Pancreas (tissue), 10 donors: ENCODE measurements at places on chromosomes 13 and 19. TPM values are rescaled to one million over a fixed set of nuclear protein-coding genes. Genes with fewer than 3 reads are reported as not detected.

The ARID3A gene
- total RNA-seq: 8.0 TPM

DNA sequence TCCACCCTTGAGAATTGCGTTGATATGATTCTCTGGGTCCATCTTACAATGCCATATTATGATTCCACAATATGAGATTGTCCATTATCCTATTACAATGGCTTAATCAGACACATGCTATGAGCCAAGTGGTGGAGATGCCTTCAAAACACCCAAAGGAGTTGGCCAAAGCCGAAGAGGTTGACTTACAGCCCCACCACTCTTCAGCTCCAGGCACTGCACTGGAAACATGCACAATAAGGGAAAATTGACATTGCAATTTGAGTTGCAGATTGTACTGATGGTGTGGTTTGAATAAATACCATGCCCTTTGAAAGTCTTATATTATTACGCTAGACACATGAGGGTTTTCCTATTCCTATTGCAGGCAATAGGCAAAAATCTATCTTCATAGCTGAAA lies 75.4 kb upstream of the TNFSF11 start:
- no peaks in the 10 kb centered on the region for H3K4me1 ChIP-seq
- no peak overlapping the region for H3K27ac ChIP-seq

DNA sequence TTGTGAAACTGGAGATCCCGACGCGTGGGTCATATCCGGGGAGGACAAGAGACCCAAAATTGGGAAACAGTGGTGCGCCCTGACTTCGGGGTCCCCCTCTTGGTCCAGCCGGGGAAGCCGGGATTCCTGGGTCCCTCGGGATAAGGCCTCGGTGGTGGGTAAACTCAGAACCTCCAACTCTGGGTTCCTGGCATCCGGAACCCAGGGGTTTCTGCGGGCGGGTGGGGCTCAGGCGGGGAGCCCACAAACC lies 688 bp downstream of the ZFP36 start:
- no peaks in the 10 kb centered on the region for H3K27me3 ChIP-seq
- H3K36me3 ChIP-seq: no peaks in the 10 kb centered on the region
- peak overlapping the region; percentile 91 for H3K27ac ChIP-seq
- H3K4me3 ChIP-seq: peak overlapping the region; percentile 96

- no peaks in the 10 kb centered on the region for H3K27me3 ChIP-seq
- peak overlapping the region; percentile 4 for H3K4me3 ChIP-seq
- H3K4me1 ChIP-seq: peaks cover 10% of the 10 kb centered on the region
- H3K27ac ChIP-seq: peak overlapping the region; percentile 86
- peak; percentile 40 for DNase-seq
- H3K36me3 ChIP-seq: no peaks in the 10 kb centered on the region
Observed at GRCh38 chr19:10271543-10272086, 695 bp downstream of the ICAM1 start.

DNA sequence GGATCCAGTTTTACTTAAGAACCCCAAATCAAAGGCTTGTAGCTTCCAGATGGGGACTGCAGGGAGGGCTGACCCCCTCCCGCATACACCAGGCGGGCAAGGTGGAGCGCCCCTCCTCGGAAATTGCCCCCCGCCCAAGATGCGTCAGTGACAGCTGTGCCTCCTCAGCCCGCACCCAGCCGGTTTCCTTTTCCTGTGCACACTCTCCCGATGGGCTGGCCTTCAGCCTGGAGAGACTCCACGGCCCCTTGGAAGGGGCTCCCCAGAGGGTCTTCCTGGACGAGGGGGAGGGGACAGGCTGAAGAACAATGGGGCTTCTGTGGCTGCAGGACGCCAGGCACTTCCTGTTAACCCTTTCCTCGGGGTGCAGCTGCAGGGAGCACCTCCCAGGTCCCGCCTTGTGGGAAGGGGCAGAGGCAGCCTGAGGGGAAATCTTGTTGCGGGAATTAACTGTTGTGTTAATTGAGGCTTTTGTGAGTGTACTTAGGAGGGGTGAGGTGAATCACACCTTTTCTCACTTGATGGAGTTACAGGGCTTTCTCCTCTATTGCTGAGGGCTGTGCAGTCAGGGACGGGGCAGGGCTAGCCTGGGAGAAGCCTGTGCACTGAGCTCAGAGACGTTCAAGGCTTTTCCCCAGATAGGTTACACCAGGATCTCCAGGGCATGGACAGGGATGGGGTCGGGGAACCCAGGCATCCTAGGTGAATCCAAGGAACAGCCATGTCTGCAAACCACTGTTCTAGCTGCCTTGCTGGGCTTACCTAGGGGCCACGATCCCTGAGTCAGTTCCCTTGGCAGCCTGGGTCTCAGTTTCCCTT lies 14.3 kb downstream of the IER2 start:
- H3K27me3 ChIP-seq: no peaks in the 10 kb centered on the region
- H3K36me3 ChIP-seq: no peaks in the 10 kb centered on the region
- peak overlapping the region; percentile 96 for H3K27ac ChIP-seq
- peak; percentile 68 for DNase-seq
- H3K4me3 ChIP-seq: no peak overlapping the region
- H3K4me1 ChIP-seq: peaks cover 20% of the 10 kb centered on the region

- no peaks in the 10 kb centered on the region for H3K27me3 ChIP-seq
- H3K27ac ChIP-seq: no peak overlapping the region
Observed at GRCh38 chr13:97539651-97540610, 106.0 kb downstream of the RAP2A start.

DNA sequence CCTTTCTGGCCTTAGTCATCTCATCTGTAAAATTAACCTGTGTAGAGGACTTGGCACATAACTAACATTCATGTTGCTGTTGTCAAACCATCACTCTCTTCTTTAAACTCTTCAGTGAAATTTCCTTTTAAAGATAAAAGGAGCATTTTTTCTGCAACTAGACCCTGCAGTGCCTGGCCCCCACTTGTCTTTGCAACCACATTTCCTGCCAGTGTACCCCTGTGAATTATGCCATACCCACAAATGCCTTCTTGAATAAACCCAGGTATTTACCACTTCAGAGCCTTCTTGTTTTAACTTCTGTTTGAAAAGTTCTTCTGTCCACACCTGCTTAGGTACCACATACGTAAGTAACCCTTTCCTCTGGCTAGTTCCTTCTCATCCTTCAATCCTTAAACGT lies 118.8 kb downstream of the CDK8 start:
- H3K4me3 ChIP-seq: no peak overlapping the region
- H3K36me3 ChIP-seq: no peaks in the 10 kb centered on the region
- no peaks in the 10 kb centered on the region for H3K4me1 ChIP-seq
- no peak for DNase-seq
- H3K27me3 ChIP-seq: no peaks in the 10 kb centered on the region
